ENCODE measurements at places on chromosomes 2 and 18.

GRCh38 chr2:18630101-18630500 is 40.7 kb upstream of the NT5C1B start:
- no peak for DNase-seq

- no peak for DNase-seq
Observed at GRCh38 chr2:152034257-152034801, 64.5 kb downstream of the CACNB4 start.

DNA sequence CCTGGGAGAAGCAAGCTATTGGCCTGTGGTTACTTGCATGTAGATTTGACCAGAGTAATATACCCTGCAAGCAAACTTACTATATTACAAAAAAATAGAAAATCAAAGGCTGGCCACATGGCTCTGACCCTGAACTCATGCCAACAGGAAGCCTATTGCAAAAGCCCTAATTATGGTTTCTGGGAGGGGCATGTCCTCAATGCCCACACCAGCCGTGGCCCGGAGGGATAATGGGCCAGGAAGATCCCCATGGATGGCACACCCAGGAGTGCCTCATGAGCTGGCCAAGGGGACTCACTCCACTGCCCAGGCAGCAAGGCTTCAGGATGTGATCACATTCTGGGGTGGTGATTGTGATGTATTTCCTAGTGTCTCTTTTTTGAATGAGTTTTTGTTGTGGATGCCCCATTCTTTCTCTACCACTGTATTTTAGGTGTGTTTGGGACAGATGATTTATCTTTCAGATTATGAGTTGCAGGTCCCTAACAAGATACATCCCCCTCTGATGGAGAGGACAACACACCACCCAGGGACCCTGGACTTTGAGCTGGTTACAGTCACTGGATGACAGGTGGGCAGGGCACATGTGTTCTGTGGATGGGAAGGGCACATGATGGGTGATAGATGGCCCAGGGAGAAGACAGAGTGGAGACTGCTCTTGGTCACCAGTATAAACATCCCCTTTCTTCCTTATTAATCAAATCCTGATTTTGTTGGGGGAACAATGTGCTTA is 18.7 kb upstream of the TFCP2L1 start:
- DNase-seq = no peak

DNA sequence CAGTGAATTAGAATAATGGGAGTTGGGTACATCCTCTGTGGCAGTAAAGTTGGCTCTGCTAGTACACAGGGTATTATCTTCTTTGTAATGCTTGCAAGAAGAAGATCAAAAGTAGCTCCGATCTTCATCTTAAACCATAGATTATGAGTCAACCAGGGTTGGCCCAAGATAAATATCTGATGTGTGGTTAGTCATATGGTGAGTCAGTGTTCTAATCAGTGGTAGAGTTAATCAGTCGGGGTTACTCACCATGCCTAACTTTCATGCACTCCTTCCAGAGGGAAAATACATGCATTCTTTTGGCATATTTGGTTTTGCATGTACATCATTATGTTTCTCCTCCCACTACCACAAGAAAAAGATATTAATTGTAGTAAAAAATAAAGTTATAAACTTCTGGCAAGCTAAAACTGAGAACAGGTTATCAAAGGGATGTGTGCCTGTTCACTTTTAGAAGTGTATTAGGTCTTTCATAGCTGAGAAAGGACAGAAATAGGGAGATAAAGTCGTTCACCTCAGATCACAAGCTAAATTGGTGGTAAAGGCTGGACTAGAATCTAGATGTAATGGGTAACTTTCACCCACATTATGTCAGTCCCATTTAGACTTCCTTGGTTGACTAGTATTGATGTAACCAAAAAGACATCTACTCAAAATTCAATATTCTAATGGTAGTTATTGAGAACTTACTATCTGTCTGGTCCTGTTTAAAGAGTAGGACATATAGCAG is 684.4 kb downstream of the IRS1 start:
- DNase-seq = peak; percentile 82

GRCh38 chr2:119174216-119174992 is 15.9 kb upstream of the C1QL2 start:
- peak; percentile 84 for DNase-seq

- no peak for DNase-seq
Observed at GRCh38 chr2:206276169-206276942, 1.9 kb downstream of the ZDBF2 start.

- peak; percentile 79 for DNase-seq
Observed at GRCh38 chr2:27356056-27356381, 545 bp downstream of the GTF3C2 start.

- DNase-seq = no peak
Observed at GRCh38 chr2:37370666-37371065, 26.2 kb downstream of the QPCT start.

DNA sequence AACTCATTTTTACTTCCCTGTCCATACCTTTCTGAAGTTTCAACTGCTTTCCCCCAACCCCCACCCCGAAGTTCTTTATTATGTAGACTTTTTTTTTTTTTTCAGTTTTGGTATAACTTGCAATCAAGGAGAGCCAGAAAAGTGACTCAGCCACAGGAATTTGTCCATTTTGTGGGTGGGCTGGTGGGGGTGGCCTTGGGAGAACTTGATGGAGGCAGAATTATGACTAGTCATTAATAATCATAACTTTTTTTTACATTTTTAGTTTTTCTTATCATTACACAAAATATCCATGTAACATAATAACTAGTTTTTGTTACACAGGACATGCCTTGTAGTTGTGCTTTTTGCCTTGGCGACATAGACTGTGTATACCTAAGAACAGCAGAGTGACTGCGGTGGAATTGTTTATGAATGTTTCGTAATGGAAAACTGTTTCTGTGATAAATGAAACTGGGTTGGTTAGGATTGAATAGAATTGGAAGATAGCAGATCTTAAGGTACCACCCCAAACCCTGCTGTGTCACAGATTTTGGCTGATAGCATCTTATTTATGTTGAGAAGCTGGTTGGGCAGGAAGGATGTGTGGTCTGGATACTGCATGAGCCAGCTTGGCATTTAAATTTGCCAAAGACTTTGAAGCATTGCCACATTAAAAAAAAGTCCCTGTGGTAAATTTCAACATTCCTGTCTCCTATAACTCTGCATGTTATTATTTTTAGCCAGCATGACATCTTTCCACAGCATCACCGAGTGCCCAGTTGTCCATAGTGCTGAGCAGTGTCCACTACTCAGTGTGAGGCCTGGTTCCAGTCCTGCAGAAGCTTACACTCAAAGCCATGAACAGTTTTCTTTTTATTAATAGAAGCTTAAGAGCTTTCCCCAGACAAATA is 30.7 kb downstream of the LYPD6B start:
- DNase-seq = peak; percentile 60
